Stimulated activated CD8-positive, alpha-beta memory T cell treated with anti-CD3 and anti-CD28 coated beads, Interleukin-4, amount 100 ng/mL, for 1 hour (primary cell): ENCODE measurements at places on chromosomes 6 and 20.

DNA sequence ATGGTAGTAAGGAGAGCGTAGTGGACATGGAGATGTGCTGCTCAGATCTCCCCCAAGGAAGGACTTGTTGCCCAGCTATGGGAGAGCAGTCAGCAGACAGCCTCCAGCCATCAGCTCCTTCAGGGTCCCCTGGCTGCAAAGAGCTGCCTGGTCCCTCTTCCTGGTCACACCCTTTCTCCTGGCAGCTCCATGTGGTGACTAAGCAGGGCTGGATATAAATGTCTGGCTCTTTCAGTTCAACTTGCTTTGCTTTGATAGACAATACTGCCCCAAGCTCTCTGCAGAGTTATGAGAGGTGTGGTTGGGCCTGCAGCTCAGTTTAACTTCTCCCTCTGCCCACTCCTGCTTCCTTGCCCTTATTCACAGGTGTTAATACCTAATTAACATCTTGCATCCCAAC, 64.1 kb upstream of the DDR1 start:
- no peak for DNase-seq

- no peak for DNase-seq
Measured at GRCh38 chr6:150683320-150683719, 83.6 kb downstream of the PLEKHG1 start.

GRCh38 chr6:1527073-1527457, 82.7 kb upstream of the FOXC1 start:
- no peak for DNase-seq

DNA sequence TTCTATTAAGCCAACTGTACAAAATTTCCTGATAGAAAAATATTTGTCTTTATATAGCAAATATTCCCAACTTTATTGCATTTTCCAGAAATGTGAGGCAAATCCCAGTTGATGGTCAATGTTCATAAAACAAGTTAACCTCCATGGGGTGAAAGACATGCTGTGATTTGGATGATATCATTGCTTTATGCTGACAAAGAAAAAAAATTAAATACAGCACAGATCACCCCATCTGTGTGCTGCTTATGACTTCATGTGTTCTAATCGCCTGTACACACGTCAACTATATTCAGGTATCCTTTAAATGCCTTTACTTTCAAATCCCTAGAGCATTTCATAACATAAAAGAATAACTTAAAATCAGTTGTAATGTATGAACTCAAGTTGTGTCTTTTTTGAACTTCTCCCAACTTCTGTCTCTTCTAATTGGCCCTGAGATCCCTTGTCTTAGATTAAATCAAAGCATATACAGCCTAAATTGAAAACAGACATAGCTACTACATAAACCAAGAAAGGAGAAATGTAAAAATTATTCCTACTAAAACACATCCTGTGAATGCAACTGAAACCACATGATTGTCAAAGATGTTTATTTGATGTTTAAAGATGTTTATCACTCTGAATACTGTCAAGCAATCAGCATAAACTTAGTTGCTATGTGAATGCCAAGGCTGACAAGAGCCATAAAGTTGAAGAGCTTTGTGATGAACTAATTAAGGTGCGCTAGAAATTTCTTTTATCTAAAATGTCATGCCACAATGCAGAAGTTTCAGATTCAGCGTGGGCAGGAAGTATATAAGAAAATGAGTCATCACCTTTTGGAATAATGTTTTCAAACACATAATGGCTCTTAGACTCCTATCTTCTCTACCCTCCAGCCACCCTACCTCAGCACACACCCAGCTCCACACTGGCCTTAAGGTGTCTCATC, 68.7 kb downstream of the FILIP1 start:
- DNase-seq = no peak
